Stimulated activated CD8-positive, alpha-beta memory T cell treated with anti-CD3 and anti-CD28 coated beads, Interleukin-7, amount 100 ng/mL, for 48 hours (primary cell): ENCODE measurements at places on chromosomes 12 and 14.
A peak's percentile ranks its signal among the peaks of the same experiment; 100 is the strongest.

DNA sequence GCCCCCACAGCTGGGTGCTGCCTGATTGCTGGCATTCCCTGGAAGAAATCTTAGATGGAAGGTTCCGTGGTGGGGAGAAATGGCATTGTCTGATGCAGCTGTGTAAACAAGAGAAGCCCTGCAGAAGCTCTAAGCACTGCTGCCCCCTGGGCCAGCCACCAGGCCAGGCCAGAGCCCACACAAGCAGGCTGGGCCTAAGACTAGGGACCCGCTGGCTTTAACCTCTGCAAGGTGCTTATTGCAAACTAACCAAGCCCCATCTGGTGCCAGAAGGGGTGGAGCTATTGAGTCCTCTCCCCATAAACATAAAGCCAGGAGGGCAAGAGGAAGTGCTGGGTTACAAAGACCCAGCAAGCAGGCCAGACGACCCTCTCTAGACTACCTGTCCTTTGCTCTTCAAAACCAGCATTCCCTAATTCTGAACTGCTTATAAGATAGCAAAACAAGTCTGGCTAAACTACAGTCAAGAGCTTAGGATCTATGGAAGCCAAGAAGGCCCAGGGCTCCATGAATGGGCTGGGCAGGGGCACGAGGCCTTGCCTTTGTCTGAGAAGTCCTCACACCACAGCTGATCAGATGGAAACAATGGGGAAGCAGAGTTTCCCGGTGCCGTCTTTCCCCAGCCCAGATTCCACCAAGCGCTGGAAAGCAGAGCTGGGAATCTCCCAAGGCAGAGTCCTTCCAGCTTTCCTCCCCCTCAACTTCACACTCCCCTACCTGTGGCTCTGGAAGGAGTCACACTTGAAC lies 28.8 kb downstream of the P2RX4 start:
- no peak for DNase-seq

- DNase-seq, result no peak
Observed at GRCh38 chr12:53625373-53625945, 723 bp downstream of the ATF7 start.

DNA sequence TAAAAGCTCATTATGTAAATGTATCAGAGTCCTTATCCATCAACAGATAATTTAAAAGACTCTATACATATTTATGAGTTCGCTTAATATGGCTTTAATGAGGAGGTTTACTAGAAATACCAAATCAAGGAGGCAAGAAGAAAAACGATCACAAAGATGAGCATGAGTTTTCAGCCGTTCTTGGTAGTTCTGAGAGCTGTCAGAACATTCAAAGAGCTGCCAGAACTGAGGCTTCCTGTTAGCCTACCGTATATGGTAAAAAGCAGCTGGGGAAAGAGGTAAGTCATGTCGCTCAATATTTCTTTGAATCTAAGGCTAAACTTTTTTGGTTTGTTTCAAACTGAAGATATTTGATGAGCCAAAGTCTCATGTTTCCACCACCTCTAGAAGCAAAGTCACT lies 115.3 kb upstream of the PLXNC1 start:
- DNase-seq, result no peak

GRCh38 chr14:100841761-100842403 lies 16.0 kb downstream of the MEG3 start:
- no peak for DNase-seq

- no peak for DNase-seq
Observed at GRCh38 chr12:6469609-6470374, 685 bp downstream of the VAMP1 start.

- no peak for DNase-seq
Observed at GRCh38 chr12:43210485-43211192, 341.4 kb downstream of the ADAMTS20 start.

GRCh38 chr14:100283984-100284881 lies 22.0 kb downstream of the SLC25A29 start:
- DNase-seq, result no peak

DNA sequence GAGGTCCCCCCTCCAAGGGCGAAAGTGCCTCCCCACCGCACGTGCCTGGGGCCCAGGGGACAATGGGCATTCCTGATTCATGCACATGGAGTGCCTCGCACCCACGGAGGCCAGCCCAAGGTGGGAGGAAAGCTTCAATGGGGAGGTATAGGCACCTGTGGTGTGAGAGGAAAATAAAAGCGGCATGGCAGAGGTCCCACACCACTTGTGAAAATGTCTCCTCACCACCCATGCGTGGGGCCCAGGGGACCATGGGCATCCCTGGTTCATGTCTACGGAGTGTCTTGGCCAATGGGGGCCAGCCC lies 384.7 kb downstream of the ALG10 start:
- no peak for DNase-seq

DNA sequence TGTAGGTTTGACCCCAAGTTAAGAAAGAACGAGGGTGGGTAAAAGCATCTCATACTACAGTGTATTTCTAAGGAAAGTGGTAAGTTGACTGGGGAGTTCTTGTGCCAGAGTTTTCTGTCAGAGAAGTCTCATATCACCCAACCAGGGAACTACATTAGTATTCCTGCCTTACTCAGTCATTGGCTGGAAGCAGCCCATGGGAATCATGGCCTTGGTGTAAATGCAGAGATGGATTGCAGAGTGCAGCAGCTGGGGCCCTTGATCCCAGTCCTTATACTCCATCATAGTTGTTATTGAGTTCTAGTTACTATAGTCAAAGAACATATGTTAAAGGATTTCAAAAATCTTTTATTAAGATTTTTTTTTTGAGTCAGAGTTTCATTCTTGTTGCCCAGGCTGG lies 105.8 kb downstream of the MNAT1 start:
- DNase-seq, result no peak

- no peak for DNase-seq
Observed at GRCh38 chr14:67987606-67988005, 168.0 kb downstream of the RAD51B start.

DNA sequence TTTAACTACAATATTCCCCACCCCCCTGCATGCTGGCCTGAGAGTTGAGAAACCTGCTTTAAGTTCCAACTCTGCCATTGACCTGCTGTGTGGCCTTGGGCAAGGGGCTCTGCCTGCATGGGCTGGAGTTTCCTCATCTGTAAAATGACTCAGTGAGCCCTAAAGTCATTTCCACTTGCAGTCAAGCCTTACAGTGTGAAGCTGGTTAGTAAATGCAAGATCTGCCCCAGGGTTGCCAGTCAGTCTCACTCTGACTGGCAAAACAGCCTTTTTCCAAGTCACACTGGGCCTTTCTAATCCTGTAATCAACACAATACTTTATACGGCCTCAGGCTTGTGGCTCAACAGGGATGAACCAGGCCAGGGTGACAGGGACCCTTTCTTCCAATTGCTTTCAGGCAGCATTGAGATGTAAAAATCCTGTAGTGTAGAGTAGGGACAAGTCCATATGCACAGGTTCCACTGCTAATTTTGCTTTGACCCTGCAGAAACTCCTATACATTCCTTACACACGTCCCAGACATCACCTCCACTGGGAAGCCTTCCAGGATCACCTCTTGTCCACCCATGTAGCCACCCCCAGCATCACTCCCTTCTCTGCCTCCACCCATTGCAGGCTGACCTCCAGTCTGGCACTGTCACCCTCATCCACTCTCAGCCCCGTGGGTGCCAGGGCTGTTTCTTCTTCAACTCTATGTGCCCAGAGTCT lies 42.6 kb upstream of the PRIMA1 start:
- no peak for DNase-seq

DNA sequence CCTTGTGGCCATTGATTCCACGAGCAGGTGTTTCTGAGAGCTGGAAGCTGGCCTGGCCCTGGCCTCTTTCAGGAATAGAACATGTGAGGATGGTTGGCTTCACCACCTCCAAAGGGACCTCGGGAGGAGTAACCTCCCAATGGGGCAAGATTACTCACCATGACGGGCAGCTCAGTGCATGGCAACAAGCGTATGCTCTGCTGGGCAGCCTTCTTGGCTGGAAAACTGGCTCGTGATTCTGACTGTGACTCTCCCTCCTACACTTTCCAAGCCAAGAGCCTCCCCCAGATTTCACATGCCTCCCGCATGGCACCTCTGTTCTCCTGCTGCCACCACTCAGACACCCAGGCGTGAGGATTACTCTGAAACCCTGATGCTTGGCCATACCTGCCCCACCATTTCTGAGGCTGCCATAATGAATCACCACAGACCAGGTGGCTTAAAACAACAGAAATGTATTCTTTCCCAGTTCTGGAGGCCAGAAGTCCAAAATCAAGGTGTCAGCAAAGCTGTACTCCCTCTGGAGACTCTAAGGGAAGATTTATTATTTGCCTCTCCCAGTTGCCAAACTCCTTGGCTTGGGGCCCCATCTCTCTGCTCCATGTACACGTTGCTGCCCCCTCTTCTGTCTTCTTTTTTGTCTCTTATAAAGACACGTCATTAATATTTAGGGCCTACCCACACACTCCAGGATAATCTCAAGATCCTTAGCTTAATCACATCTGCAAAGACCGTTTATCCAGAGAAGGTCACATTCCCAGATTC lies 215.9 kb downstream of the CHST11 start:
- DNase-seq, result no peak

DNA sequence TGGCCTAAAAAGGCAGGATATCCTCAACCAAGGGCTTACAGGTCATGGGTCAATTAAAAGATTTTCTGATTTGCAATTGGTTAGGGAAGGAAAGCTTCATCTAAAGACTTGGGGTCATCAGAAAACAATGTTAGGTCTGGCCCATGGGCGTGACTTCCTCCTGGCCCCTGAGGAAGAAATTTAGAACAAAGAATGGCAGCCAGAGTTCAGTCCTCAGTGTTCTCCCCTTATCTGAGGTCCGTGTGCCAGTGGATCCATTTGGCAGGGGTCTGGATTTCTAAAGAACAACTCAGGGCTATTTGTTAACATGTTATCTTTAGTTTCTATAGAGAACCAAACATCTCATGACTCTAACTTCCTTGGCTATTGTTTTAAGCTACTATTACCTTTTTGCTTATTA lies 27.8 kb upstream of the NFYB start:
- DNase-seq, result no peak

GRCh38 chr12:53828598-53828997 lies 76.8 kb upstream of the CISTR start:
- no peak for DNase-seq

DNA sequence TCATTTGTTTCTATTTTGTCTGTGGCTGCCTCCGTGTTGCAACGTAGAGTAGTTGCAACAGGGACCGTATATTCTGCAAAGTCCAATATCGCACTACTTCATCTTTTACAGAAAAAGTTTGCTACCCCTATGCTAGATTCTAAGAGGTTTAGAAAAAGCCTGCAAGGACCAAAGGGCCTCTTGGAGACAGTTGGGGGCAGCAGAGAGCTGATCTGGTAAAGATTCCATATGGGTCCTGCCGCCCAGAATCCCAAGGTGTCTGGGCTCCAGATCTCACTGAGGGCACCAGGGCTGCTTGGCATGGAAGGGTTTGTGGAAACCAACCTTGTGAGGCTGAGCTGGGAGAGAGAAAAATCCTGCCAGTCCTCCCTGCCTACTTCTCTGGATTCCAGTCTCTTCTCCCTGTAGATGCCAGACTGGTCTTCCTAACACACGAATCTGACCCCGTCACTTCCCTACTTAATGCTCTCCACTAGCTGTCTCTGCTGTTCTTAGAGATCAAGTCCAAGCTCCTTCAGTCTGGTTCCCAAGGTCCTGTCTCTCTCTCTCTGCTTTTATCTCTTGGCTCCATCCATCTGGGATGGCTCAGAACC lies 74.6 kb downstream of the GLRX5 start:
- no peak for DNase-seq

GRCh38 chr14:106207316-106207715 lies 680.9 kb downstream of the TMEM121 start:
- DNase-seq, result no peak

DNA sequence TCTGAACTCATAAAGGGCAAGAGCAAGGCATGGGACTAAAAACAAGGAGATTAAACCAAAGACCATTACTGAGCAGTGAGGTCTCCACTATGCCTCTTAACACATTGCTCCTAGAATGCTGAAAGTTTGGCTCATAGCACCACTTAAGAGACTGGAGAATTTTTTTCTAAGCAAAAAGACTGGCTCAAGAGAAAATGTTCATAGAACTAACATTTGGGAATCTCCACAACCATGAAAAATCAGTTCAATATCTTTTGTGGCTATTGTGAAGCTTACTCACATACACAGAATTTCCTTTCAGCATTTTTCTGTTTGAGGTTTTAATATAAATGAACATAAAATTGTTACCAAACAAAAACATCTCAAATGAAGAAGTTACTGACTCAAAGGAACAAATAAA lies 255.8 kb downstream of the CCDC91 start:
- no peak for DNase-seq

- peak; percentile 73 for DNase-seq
Observed at GRCh38 chr12:6965026-6965661, 5.3 kb downstream of the PHB2 start.

- DNase-seq, result no peak
Observed at GRCh38 chr14:96095581-96096476, 56.7 kb downstream of the C14orf132 start.

GRCh38 chr12:127293507-127294310 lies 973.3 kb upstream of the TMEM132C start:
- DNase-seq, result peak; percentile 12
